ENCODE measurements at places on chromosomes 6 and 20.

DNA sequence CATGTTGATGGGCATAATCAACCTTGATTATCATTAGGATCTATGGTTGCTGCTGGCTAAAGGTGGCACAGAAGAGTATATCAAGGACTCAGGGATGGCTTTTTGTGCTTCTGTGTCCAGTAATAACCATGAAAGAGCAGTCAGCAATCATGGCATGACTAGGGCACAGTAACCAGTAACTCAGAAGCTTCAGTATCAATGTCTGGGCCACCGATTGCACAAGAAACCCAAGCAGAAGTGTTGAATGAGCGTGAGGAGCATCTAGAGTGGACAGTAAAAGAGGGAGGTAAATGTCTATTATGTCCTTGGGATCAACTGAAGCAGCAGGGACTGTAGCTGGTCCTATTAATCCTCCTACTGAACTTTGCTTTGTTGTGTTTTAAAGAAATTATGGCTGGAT lies 81.5 kb upstream of the F13A1 start:
- no peak for DNase-seq

GRCh38 chr20:64217539-64218221 lies 37.9 kb upstream of the PCMTD2 start:
- DNase-seq = peak; percentile 43

- DNase-seq = no peak
Measured at GRCh38 chr6:39247667-39248194, 18.5 kb upstream of the KCNK5 start.

DNA sequence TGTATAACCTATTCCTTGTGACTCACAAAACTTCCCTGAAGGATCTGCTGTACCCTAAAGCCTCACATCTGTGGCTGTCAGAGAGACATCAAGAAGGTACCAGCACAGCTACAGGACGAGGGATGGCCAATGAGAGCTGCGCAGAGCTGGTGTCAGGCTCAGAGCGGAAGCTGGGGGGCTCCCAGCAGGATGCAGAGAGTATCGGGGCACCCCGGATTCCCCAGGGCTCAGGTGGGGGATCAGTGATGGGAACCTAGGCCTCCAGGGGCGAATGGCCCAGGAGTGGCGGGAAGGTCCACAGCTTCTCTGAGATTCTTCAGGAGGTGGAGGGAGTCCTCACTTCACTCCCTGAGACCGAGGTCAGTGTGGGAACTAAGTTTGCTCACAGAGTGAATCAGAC lies 30.9 kb upstream of the SMOC2 start:
- DNase-seq = no peak

- no peak for DNase-seq
Measured at GRCh38 chr6:98384334-98384733, 450.0 kb upstream of the POU3F2 start.

- DNase-seq = no peak
Measured at GRCh38 chr6:19424853-19425252, 412.3 kb upstream of the ID4 start.

GRCh38 chr6:28212510-28213212 lies 12.4 kb upstream of the ZSCAN9 start:
- DNase-seq = peak; percentile 78

DNA sequence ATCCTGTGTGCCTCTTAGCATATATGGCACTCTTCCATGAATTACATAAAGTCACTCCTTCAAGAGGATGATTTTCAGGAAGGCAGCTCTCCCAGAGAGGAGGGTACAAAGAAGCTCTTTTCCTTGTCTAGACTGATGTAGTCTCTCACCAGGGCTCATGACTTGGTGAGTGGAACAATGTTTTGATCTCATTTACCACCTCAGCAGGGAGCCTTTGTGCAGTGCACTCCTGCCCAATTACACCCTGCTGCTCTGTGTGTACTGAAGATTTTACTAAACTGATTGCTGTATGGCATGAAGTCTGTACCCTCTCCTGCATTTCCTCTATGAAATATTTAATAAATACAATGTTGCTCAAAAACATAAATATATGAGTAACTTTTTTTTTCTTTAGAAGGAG lies 598.3 kb upstream of the HS3ST5 start:
- peak; percentile 79 for DNase-seq

- DNase-seq = peak; percentile 41
Measured at GRCh38 chr6:89368107-89368506, 15.6 kb upstream of the UBE2J1 start.

- DNase-seq = peak; percentile 8
Measured at GRCh38 chr6:52839124-52840055, 1.2 kb downstream of the GSTA5 start.

DNA sequence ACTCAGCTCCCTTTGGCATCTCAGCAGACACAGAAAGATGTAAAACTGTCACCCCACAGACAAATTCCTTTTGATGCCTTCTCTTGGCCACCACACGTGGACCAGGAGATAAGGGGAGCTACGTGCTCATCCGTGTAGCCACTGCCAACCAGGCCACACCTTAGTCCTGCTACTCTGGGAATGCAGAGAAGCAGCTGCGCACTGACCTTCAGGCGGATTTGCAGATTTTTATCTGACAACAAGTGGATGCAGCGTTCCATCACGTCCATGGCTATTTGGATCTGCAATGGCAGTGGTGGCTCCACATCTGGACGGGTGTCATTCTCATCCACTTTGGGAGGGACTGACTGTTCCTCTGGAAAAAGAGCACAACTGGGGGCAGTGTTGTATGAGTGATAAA lies 30.8 kb downstream of the TTI1 start:
- no peak for DNase-seq

GRCh38 chr20:25418776-25419175 lies 11.3 kb downstream of the GINS1 start:
- no peak for DNase-seq

GRCh38 chr20:17662333-17663039 lies 19.6 kb downstream of the RRBP1 start:
- DNase-seq = no peak

GRCh38 chr6:6931071-6932025 lies 176.4 kb upstream of the RREB1 start:
- DNase-seq = no peak

- no peak for DNase-seq
Measured at GRCh38 chr6:138278326-138278725, 60.0 kb upstream of the PBOV1 start.

- DNase-seq = peak; percentile 28
Measured at GRCh38 chr6:143301188-143301587, 149.3 kb downstream of the ADAT2 start.

DNA sequence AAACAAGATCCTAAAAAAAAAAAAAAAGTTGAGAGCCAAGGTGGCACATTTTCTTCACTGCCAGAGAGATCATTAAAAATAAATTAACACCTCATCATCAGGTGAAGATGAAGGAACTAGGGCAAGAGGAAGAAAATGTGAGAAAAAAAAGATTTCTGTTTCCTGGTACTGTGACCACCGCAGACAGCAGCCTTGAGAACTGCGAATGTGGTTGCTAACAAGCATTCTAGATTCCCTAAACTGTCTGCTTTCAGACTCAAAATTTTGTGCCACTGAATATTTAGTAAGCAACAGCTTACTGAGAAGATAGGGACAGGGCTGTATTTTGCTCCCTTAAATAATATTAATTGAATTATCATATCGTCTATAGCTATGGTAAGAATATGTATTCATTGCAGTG lies 24.1 kb upstream of the MBOAT1 start:
- no peak for DNase-seq

DNA sequence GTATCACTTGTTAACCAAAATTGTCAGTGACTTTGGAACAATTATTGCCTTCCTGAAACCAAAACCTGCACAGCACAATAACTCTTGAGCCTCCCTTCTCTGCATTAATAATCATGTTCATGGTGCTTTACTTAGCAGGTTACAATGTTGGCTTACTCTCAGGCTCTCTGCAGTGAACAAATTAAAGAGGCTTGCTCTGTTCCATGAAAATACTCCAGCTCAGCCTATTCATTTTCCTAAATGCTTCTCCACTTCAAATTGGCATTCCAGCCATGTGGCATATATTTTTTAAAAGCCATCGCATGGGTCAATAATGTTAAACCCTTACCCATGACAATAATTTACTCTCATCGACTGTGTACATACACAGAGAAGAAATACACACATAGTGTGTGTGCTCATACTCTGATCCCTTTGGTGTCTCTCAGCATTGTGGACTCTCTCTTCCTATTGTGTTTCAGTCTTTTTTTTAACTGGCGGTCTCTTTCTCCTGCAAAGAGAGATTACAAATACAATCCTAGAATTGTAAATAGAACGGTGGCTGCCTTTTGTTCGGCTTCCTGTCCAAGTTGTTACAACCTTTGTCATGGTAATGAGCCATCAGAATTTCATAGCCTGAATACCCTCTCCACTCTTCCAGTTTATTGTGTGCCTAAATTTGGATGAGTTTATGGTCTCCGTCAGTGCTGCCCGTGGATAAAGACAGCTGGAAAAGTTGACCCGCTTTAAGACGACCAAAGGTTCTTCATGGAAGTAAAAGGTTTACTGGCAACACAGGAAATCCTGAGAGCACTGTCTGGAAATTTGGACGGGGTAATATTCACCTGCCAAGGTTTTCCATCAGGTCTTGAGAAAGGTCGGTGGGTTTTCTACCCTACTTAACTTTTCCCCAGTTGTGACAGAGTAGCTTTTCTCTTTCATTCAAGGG lies 263.6 kb downstream of the CD83 start:
- peak; percentile 94 for DNase-seq

DNA sequence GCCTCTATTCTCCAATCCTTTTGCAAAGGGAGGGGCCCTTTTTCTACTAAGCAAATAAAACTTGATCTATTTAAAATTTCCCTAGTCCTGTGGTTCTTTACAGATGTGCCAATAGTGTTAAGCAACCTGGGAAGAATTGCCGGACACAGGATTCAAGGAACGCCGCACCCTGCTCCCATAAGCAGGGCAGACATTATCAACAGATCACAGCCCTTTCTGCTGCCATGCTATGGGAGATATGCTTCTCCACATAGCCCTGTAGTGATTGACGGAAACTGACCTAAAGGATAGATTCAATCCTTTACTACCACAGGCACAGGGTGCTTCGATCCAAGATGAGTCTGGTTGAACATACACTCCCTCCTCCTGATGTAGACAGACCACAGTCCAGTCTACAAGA lies 118.4 kb upstream of the TRAF3IP2 start:
- DNase-seq = no peak

- no peak for DNase-seq
Measured at GRCh38 chr20:21342656-21343345, 39.7 kb downstream of the XRN2 start.

DNA sequence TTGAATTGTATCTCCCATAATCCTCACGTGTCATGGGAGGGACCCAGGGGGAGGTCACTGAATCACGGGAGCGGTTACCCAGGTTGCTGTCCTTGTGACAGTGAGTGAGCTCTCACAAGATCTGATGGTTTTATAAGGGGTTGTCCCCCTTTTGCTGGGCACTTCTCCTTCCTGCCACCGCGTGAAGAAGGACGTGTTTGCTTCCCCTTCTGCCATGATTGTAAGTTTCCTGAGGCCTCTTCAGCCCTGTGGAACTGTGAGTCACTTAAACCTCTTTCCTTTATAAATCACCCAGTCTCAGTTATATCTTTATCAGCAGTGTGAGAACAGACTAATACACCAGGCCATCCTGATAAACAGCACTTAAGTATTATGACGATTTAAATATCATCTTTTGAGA lies 9.0 kb upstream of the MRGBP start:
- no peak for DNase-seq

DNA sequence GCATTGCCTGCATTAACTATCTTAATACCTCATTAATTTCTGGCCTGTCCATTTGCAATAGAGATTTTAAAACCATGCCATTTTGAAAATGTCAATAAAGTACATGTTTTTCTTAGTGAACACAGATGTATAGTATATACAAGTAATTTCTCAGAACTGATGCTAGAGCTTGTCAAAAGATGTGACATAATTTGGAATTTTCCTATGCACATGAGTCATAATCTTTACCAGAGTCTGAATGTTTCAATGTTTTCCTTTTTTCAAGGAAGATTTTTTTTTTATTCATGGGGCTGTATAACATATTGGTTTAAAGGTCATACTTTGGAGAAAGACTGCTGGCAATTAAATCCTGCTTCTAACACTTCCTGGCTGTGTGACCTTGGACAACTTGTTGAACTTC lies 1347.5 kb upstream of the ADGRB3 start:
- no peak for DNase-seq

DNA sequence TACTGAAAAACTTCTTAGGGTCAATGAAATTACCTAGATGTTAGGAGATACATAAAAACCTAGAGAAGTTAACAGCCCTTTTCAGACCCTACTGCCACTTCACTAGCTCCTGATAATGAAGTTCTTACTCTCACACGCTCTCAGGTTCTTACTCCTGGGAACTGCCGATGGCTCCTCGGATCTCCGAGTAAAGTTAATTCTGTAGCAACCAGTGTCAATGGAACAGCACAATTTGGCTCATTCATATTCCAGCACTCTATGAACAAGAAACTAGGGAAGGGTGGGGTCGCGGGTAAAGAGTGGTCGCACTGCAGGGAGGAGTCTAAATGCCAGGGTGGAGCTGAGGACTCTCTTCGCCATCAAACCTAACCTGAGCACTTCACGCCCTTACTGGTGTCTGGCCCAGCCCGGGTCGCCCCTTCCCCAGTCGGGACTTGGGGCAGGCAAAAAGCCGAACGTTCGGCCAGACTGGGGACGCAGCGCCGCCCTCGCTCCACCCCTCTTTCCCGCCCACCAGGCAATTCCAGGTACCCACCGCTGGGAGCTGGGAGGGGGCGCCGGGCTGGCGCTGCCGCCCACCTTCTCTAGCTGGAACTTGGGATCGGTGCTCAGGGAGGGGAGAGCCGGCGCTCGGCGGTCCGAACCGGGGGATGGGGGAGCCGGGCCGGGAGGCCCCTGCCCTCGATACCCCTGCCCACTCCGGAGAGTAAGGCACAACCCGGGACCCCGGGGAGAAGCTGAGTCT lies 744 bp downstream of the RAB23 start:
- peak; percentile 62 for DNase-seq

DNA sequence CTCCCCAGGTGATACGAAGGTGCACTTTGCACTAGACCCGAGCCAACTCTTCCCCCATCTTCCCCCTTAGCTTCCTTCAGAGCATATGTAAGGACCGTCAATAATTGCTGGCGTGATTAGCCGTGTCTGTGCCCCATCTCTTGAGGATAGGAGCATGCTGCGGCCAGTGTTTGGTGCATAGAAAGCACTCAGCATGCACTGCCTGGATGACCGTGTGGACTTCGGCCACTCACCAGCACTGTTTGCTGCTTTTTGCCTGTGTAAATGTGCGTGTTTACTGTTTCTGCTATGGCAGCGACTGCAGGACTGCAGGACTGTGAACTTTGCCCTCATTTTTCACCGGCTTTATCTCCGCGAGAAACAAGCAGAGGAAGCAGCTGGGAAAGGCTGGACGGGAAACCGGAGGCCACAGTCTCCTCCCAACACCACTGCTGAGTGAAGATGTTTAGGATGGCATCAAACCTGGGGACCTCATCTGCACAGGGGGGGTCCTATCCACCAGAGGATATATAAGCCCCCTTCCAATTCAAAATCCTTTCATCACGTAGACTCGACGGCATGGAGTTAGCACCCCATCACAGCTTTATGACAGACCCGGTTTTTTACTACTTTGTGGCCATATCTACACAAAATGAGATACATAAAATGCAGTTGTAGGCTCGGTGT lies 150.6 kb upstream of the AFDN start:
- DNase-seq = no peak

DNA sequence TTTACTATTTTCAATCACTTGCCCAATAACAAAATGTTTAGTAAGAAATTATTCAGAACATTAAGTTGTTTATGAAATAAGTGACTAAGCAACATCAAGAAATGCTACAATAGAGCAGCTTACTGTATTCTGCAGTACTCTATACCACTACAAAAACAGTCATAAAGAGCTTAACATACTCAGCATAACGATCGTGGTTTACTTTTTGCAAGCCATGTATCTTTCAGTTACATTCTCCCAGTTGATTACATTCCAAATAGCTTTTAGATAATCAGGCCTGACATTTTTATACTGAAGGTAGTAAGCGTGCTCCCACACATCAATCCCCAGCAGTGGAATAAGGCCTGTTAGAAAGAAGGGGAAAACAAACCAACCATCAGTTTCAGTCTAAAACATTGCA lies 10.7 kb downstream of the SOD2 start:
- no peak for DNase-seq

Data from COR-L47 (cell line).